ENCODE measurements at places on chromosomes 5 and 9.

GRCh38 chr5:40507095-40507494, 172.6 kb upstream of the PTGER4 start:
- DNase-seq: no peak

- no peak for DNase-seq
Observed at GRCh38 chr9:111983484-111983908, 86.9 kb downstream of the UGCG start.

- DNase-seq: no peak
Observed at GRCh38 chr5:4159681-4160080, 564.0 kb downstream of the IRX1 start.

- DNase-seq: no peak
Observed at GRCh38 chr9:137316012-137316981, 14.2 kb upstream of the NRARP start.

- DNase-seq: no peak
Observed at GRCh38 chr9:95189251-95190098, 128.0 kb downstream of the FANCC start.

- DNase-seq: no peak
Observed at GRCh38 chr9:86676396-86676795, 270.9 kb downstream of the GAS1 start.

All from SK-N-MC (cell line).